Germinal center (tissue), 1 donor: ENCODE measurements at places on chromosomes 1 and 21.

GRCh38 chr21:43816611-43817071, 27.3 kb downstream of the RRP1 start:
- no peak for DNase-seq

DNA sequence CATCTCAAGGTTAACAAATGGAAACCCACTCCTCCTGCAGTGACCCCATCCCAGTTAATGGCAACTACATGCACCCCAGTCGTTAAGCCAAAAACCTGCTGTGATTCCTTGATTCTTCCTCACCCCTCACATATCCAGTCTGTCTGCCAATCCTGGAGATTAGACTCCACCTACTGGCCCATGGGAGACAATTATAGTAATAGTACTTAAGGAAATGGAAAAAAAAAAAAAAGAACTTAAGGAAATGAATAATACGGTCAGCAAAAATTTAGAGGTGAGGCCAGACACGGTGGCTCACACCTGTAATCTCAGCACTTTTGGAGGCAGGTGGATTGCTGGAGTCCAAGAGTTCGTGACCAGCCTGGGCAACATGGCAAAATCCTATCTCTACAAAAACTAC, 7.0 kb downstream of the NOL9 start:
- no peak for DNase-seq

DNA sequence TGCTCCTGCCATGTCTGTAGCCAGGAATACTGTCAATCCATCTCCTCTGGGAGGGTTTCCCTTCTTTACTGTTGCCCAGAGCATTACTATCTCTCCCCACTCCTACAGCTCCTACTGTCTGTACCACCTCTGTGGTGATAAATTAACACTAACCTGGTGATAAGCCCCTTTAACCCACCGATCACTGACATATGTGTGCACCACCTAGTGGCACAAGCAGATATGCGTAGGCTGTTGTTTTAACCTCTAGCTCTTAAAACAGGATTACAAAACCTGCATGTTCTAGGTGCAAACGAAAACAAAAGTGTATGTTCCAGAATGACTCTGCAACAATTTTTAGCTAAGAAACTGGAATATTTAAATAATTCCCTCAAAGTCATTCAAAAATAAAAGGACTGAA, 93.9 kb upstream of the BEND5 start:
- DNase-seq: peak; percentile 13

DNA sequence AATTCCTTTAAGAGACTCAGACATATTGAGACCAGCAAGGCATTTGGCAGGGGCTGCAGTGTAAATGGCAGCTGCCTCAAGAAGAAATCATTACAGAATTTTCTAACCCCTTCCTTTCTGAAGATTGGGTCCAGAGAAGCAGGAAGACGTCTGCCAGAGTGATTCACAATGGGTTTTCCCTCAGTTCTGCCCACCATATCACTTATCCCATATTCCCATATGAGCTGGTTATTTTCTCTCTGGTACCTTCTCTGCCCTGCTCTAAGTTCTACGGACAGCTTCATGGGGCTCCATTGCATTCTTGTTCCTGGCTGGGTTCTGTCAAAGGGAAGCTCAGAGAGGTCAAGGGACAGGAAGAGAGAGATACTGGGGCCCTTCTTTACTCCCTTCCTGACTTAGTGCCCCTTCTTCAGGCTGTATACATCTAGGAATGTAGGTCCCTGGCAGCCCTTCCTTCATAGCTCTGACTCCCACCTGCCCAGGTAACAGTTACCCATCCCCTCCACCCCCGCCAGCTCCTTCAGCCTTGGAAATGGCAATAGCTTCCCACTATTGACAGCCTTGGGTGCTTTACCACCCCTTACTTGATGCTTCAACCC, 420.6 kb upstream of the DAB1 start:
- DNase-seq: no peak

GRCh38 chr1:160328184-160328583, 14.9 kb downstream of the COPA start:
- no peak for DNase-seq

GRCh38 chr1:32242341-32242851, 4.6 kb upstream of the FAM167B start:
- DNase-seq: no peak

DNA sequence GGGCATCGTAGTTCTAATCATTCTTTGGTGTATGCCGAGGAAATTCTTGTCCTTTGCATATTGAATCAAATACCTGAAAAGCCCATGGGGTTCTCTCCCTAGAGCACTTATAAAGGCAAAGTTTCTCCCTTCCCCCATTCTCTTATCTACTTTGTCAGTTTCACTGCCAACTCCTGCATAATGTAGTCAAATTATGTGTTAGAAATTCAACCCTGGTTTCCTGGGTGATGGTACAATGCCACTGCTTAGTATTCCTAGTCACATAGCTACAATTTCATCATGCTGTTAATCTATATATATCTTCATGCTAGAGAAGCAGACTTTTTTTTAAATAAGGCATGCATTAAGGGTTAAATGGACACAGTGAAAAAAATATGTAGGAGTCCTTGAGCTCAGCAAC, 119.0 kb downstream of the PDE4B start:
- DNase-seq: no peak

- DNase-seq: no peak
Observed at GRCh38 chr1:209657140-209657879, 5.1 kb upstream of the LAMB3 start.

GRCh38 chr1:197771904-197772556, 3.2 kb downstream of the DENND1B start:
- DNase-seq: no peak
